GM12878 (cell line): ENCODE measurements at places on chromosomes 11 and 22. TPM values are rescaled to one million over a fixed set of nuclear protein-coding genes. Genes with fewer than 3 reads are reported as not detected.
A peak's percentile ranks its signal among the peaks of the same experiment; 100 is the strongest.

DNA sequence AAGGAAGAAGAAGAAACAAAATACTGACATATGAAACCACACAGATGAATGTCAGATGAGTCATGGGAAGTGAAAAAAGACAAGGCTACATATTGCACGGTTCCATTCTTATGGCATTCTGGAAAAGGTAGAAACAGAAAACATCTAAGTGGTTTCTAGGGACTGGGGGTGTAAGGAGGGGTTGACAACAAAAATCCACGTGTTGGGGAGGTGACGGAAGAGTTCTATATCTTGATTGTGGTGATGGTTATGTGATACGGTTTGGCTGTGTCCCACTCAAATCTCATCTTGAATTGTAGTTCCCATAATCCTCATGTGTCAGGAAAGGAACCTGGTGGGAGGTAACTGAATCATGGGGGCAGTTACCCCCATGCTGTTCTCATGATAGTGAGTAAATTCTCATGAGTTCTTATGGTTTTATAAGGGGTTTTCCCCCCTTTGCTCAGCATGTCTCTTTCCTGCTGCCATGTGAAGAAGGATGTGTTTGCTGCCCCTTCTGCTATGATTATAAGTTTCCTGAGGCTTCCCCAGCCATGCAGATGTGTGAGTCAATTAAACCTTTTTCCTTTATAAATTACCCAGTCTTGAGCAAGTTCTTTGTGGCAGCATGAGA is 6.4 kb upstream of the ARFGAP3 start:
- H3K27ac ChIP-seq, result peak overlapping the region; percentile 24; the same call in 1 of the 2 replicates
- peak; percentile 46 for DNase-seq
- no peak overlapping the region for H3K4me3 ChIP-seq

GRCh38 chr11:133576351-133576750 is 44.0 kb upstream of the OPCML start:
- no peaks in the 10 kb centered on the region for H3K36me3 ChIP-seq
- H3K27me3 ChIP-seq, result no peaks in the 10 kb centered on the region
- no peak overlapping the region for H3K4me3 ChIP-seq
- DNase-seq, result no peak

GRCh38 chr11:64925536-64926436 is 1.3 kb downstream of the PPP2R5B start:
- no peak for DNase-seq
- H3K4me3 ChIP-seq, result peak overlapping the region; percentile 66
- peaks cover 5% of the 10 kb centered on the region for H3K4me1 ChIP-seq
- no peak overlapping the region for H3K27ac ChIP-seq
- H3K36me3 ChIP-seq, result no peaks in the 10 kb centered on the region; the same call in 1 of the 2 replicates

Gene IGLL1
- not detected in 2 replicates for total RNA-seq

Gene TUB
- 0.13 TPM in 1 of 2 replicates, not detected in the other for total RNA-seq

Gene DGCR6
- 0.13 and 0.31 TPM in 2 replicates for total RNA-seq
